ENCODE measurements at places on chromosomes 1 and 21.

DNA sequence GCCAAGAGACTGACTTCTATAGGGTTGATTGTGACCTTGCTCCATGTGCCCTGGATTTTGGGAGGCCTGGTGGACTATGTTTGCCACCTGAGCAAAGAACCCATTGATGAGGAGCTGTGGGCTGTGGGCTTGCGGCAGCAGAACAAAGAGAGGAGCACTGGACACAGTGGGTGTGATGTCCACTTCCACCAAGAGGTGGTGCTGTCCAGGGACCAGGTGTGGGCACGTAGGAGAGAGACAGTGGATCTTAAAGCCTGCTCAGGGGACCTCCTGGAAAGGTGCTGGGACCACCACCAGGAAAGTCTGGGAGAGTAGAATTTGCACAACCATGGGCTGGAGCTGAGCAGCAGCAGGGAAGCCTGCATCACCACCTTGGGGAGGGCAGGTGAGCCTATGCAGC is 106.7 kb upstream of the ETS2 start:
- ATAC-seq, result no peak

DNA sequence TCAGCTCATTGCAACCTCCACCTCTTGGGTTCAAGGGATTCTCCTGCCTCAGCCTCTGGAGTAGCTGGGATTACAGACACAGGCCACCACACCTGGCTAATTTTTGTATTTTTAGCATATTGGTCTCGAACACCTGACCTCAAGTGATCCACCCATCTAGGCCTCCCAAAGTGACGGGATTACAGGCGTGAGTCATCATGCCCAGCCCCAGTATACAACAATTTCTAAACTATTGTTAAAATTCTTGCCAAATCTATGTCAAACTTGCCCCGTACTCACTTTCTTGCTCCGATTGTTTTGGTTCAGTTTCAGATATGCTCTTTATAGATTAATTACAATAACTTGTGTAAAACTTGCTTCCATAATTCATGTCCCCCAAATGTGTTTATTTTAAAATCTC is 4.1 kb downstream of the RGS18 start:
- ATAC-seq, result no peak

DNA sequence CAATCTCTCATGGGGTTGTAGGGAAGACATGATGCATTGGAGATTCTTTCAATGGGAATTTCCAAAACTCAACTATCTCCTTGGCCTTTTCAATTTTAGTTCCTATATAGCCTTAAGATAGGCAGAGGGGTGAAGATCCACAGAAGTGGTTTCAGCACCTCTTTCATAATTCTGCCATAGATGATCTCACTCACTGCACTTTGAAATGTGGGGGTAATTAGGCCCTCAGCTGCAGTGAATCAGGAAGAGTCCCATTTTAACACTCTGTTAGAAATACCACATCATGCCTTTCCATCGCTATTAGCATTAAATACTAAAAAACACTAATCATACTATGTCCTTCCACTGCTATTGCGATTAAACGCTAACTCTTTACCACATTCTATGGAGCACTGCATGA is 25.1 kb upstream of the EEIG2 start:
- no peak for ATAC-seq

- ATAC-seq, result peak; percentile 81
These were observed at the start of gene CR2 for GRCh38 chr1:207454046-207454964. TSS of gene CR2 (plus strand) at chr1:207454328. CDS start at chr1:207454419, 91 bp downstream.

DNA sequence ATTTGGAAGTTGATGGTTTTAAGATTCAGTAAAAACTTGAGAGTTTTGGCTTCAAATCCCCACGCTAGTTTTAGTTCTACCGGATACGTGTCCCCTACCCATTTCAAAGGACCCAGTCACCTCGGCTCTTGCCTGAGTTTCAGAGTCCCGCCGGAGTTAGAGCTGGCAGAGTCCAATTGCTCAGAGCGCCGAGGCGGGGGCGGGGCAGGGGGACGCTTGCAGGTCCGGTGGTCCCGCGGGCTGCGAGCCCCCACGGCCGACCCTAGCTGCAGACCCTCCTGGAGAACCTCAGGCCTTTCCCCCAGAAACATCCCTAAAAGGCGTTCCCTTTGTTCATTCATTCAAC is 765 bp upstream of the VPS45 start:
- peak; percentile 5 for ATAC-seq

DNA sequence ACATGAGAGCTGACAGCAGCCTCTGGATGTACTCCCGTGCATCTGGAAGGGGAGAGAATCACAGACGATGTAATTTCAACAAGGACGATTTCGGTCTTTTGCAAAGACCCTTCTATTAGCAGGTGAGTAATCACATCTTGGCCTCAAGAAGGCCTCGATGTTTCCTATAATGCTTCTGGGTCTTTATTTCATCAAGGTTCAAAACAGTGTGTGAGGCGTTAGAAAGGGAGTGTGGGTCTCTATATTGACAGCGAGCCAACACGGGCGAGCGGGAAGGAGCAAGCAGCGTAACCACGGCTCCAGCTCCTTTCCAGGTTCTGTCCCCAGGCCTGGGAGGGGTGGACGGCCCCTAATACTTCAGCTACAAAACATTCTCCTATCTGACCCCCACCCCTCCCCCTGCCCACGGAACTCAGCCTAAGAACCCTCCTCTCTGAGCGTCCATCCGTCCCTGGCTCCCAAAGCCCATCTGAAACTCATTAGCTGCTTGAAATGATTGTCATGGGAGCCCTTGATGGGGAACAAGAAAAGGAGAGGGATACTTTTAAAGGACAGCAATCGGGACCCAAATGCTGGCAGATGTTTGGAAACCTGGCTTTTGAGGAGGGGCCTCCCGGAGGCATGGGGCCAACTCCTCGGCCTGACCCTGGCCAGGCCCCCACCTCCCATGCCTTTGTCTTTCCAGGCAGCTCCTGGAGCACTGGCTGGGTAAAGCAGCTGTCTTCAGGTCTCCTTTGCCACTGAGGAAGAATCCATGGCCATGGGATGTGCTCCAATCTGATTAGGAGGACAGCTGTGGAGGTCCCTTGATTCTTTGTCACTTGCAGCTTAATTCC is 250.8 kb downstream of the FOXD2 start:
- ATAC-seq, result no peak

- no peak for ATAC-seq
These were observed 20.2 kb downstream of the ARHGEF11 start for GRCh38 chr1:157025385-157025784.

GRCh38 chr1:98088381-98088780 is 167.5 kb upstream of the DPYD start:
- no peak for ATAC-seq

- no peak for ATAC-seq
These were observed 210.0 kb downstream of the PLA2G4A start for GRCh38 chr1:187038784-187039183.

DNA sequence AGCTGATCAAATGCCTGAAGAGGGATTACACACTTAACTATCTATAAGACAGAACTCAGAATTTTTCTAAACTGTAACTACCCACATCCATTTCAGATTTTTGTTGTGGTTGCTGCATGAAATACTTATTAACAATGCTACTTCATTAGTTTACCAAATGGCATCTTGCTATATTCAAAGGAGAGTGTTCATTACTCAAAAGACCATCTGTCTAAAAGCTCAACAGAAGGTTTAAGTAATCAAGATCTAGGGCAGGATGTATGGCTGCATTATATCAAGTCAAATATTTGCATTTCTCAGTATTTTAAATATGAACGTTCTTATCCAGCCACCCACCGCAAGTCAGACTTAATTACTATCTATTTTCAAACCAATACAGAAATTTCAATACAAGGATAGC is 79.9 kb downstream of the SIPA1L2 start:
- ATAC-seq, result no peak
